ENCODE measurements at places on chromosomes 12 and 14.

GRCh38 chr12:56375598-56376434 lies 13.2 kb upstream of the APOF start:
- no peak for DNase-seq

GRCh38 chr14:87261621-87262020 lies 731.4 kb downstream of the GALC start:
- no peak for DNase-seq

DNA sequence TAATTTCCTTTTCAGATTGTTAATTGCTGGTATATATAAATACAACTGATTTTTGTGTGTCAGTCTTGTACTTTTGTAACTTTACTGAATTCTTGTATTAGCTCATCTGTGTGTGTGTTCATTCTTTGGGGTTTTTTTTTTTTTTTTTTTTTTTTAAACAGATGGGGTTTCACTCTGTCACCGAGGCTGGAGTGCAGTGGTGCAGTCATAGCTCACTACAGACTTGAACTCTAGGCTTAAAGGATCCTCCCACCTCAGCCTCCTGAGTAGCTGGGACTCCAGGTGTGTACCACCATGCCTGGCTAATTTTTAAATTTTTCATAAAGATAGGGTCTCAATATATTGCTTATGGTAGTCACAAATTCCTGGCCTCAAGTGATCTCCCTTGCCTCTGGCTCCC lies 68.0 kb downstream of the WNK1 start:
- no peak for DNase-seq

DNA sequence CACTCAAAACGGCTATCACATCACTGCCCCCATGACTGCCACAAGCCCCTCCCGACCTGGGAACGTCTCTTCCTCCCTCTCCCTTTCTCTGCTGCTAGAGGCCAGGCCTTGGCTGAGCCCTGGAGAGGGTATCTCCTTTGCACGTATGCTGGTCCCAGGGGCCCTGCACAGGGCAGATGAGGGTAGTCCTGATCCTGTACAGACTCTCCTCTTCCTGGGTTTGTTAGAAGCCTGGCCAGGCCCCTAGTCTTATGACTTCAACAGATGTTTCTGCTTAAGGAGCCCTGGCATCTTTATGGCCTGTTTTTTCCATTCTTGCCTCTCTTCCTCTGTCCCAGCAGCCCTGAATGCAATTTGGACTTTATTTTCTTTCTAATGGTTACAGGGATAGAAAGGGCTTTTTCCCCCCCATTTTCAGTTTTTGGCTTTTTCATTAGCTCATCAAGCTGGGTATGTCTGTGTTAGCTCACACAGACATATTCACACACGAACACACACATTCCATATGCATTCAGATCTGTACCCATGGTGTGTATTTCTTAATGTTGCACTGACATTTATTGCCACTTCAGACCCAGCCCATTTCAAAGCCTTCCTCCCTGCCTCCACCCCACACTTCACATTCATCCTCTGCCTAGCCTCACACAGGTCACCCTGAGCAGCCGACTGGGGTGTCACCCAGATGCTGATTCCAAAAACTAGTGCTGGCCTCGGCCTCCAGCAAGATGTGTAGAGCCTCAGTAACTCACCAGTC lies 203.2 kb downstream of the ZFP36L1 start:
- DNase-seq, result no peak

DNA sequence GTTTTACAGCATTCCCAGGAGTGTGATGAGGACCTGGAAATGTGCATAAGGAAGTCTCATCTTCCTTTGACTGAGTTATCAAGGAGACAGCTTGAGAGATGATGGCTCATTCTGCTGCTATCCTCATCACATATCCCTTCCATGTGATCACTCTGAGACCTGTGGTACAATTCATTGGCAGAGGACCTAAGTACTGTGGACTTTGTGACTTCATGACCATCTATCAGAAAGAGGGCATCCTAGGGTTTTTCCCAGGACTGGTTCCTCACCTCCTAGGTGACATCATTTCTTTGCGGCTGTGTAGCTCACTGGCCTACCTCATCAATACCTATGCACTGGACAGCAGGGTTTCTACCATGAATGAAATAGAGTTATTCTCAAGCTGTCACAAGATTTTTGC lies 172.1 kb upstream of the PLEKHG7 start:
- no peak for DNase-seq

DNA sequence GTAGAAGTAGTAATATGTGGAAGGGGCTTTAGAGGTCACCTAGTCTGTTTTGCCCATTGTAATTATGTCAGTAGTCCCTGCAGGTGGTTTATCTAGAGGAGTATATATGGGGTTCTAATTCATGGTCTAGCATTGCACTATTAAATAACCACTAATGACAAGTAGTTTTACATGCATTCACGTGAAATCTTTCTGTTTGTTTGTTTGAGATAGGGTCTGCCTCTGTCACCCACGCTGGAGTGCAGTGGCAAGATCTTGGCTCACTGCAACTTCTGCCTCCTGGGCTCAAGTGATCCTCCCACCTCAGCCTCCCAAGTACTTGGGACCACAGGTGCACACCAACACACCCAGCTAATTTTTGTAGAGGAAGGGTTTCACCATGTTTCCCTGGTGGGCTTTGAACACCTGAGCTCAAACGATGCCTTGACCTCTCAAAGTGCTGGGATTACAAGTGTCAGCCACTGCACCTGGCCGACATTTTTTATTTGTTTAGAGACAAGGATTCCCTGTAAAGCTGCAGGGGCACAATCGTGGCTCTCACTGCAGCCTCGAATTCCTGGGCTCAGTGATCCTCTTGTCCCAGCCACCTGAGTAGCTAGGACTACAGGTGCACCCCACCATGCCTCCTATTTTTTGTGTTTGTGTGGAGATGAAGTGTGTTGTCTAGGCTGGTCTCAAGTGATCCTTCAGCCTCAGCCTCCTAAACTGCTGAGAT lies 12.0 kb upstream of the PSEN1 start:
- DNase-seq, result no peak

GRCh38 chr12:81077329-81077685 lies 572 bp upstream of the ACSS3 start:
- no peak for DNase-seq

DNA sequence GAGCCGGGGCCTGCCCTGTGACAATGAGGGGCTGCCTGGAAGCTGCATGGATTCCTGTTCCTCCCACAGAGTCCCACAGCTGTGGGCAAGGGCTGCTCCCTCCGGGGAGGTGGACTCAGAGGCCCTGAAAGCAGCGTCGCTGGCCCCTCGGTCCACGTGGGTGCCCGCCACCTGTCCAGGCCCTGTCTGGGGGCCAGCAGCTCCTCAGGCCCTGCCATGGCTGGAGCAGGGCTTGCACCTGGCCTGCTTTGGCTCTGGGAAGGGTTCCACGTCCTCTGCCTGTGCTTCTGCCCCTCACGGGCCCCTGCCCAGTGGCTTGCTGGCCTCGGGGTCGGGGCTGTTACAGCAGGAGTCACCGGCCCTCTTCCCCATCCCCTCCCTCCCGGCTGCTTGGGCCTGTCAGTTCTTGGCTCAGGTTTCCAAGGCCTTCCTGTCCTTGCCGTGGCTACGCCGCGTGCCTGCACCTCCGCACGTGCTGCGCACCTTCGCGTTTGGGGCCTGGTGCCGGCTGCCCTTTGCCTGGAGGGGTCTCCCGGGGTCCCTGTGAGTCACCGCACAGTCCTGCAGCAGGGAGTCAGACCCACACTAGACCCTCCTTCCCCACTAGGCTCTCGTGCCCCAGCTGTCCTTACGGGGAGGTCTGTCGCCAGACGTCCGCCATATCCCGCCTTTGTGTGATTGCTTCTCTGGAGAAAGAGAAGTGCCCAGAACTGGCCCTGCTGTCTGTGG lies 5.8 kb downstream of the FBRSL1 start:
- no peak for DNase-seq

DNA sequence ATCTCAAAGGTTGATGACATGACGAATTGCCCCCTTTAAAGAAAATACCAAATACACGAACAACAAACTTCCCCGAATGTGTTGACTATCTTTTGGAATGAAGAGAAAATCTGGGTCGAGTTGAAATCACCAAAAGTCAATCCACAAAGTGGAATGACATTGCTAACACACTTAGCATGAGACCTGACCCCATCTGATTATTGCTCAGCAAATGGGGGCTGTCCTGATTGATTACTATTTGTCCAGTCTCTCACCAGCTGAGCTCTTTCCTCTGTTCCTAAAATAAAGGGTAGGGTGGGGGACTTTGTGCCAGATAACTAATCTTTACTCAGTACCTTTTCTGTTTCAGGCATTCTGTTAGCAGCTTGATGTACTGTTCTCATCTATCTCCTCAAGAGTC lies 223.4 kb downstream of the APAF1 start:
- DNase-seq, result no peak

GRCh38 chr12:110349514-110350151 lies 53.9 kb downstream of the ANAPC7 start:
- no peak for DNase-seq

GRCh38 chr14:24366721-24367513 lies 1.1 kb upstream of the NFATC4 start:
- DNase-seq, result no peak

DNA sequence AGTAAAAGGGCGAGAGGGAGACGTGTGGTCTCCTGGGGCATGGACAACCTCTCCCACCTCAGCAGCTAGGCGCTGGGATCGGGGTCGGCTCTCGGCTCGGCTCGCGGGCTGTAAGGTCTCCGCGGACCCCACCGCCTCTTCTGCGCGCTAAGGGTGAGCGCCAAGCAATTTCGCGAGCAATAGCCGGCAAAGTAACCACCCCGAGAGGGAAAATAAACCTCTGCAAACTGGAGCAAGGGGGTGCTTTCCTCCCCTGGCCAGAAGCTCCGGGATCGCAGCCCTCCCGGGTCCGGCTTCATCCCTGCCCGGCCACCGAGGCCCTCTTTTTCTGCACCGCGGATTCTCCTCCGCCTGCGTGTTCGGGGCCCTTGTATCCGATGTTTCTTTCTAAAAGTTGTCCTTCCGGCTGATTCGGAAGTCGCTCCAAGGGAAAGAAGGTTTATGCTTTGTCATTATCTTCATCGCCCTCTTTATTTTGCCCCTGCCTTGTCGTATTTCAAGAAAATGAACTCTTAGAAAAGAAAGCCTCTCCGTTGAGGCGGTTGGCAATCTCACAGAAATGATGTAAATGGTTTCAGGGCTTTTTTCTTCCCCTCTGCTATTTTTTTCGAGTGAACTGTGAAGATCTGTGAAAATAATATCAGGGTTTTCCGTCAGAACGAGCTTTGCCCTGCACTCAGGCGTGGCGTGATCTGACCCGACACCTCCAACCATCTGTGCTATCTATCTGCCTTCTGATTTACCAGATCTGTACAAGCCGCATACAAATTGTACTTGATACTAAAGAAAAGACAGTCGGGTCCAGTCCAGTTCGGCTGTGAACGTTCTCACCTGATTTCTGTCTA lies 1.7 kb upstream of the SIX6 start:
- no peak for DNase-seq

- no peak for DNase-seq
Observed at GRCh38 chr12:45877069-45877468, 113.3 kb downstream of the SCAF11 start.

DNA sequence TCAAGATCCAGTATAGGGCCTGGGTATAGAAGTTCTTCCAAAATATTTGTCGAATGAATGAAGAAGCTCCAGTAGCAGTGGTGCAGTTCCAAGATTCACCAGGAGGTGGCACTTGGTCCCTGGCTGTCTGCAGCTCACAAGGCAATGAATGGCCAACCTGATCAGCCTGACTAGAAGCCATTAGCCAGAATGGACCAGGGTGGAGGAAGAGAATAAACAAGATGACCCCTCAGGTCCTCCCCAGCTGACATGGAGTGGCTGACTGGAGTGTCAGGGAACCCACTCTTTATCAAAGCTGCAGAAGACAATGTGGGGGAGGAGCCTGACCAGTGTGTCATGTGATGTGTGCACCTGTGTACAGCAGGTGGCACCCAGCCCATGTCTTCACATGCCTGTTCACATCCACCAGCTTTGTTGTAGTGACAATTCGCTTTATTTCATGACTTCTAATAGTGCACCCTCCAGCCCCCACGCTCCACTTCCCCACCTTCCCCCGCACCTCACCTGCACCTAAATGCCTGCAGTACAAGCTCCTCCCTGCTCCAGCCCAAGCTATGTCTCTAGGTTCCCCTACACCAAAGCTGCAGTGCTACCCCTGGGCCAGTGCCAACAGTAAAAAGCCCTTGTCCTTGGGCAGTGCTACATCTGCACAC lies 3.0 kb downstream of the LTBP2 start:
- peak; percentile 65 for DNase-seq

DNA sequence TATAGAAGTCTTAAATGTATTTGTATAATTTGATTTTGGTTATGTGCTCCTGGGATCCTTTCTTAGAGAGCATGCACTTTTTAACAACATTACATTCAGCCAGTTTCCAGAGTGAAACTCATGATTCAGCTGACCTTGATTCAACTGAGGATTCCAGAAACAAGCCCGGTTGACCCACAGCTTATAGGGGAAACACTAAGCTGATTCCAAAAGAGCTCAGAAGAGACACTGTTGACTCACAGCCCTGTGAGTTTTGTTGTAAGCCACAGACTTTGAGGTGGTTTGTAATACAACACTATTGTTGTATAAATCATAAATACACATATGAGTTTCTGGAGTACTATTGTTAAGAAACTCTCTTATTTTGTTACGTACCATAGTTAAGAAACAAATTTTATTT lies 133.8 kb upstream of the MGAT4C start:
- DNase-seq, result no peak

- no peak for DNase-seq
Observed at GRCh38 chr14:97077687-97078086, 280.5 kb downstream of the VRK1 start.

- no peak for DNase-seq
Observed at GRCh38 chr14:32087907-32088306, 10.8 kb downstream of the ARHGAP5 start.

Data from Caki2 (cell line).